ENCODE measurements at places on chromosomes 13 and 19.

DNA sequence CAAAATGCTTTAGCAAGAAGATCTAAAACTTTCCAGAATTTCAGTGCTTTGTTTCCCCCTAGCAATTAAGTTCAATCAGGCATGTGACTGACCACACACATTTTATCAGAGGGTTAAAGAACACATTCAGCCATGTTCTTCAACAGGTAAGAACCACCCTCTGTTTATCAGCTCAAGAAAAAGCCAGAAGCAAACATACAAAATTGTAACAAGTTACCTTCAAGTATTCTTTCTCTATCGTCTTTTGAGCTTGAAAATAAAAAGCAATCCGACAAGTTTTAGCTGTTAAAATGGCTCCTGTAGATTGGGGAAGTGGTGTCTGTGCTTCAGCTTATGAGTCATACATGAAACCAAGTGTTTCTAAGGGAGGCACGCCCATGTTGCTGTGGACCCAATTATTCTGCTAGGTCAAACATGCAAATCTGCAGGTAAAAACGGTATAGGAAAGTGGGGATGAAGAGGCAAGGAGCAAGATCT is at the start of gene ELF1:
ELF1 (minus strand) TSS at position 306 of the 477 bp plus-strand sequence. CDS start 37,262 bp downstream, outside the sequence.
- DNase-seq, result peak; percentile 48

GRCh38 chr13:45811891-45812694 is 39.5 kb downstream of the SIAH3 start:
- no peak for DNase-seq

- DNase-seq, result no peak
These were observed 12.1 kb downstream of the MIR17HG start for GRCh38 chr13:91359631-91360030.

DNA sequence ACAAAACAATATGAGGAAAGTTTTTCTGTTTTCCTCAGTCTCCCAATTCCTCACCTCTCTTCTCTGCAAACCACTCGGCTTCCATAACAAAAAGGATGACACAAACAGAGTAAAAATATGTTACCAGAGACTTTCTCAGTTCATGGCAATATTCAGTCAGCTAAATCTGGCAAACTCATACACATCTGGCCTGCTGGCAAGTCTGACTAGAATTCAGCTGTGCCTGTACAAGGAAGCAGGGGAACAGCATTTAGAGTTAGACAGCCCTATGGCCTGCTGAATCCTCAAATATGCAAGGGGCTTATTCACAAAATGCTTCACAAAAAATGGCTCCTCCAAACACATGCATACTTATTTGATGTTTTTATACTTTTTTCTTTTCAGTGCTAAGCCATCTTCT is 227.8 kb downstream of the ENOX1 start:
- DNase-seq, result no peak

GRCh38 chr13:59409211-59409610 is 754.5 kb downstream of the DIAPH3 start:
- no peak for DNase-seq

- DNase-seq, result no peak
These were observed 25.4 kb upstream of the NANOS2 start for GRCh38 chr19:45939792-45940514.

DNA sequence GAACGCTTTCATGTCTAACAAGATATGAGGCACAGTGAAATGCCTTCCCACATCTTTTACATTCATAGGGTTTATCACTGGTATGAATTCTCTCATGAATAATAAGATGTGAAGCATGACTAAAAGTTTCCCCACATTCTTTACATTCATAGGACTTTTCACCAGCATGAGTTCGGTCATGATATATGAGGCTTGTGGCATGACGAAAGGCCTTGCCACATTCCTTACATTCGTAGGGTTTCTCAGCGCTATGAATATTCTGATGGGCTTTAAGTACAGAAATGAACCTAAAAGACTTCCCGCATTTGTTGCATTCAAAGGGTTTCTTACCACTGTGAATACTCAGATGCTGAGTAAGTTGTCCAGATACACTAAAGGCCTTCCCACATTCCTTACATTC is 21.3 kb downstream of the ZNF607 start:
- DNase-seq, result no peak

- no peak for DNase-seq
These were observed 133.0 kb downstream of the SIPA1L3 start for GRCh38 chr19:38039966-38040365.

GRCh38 chr13:60019119-60019993 is 144.4 kb downstream of the DIAPH3 start:
- no peak for DNase-seq
